ENCODE measurements at places on chromosomes 3 and 15.

DNA sequence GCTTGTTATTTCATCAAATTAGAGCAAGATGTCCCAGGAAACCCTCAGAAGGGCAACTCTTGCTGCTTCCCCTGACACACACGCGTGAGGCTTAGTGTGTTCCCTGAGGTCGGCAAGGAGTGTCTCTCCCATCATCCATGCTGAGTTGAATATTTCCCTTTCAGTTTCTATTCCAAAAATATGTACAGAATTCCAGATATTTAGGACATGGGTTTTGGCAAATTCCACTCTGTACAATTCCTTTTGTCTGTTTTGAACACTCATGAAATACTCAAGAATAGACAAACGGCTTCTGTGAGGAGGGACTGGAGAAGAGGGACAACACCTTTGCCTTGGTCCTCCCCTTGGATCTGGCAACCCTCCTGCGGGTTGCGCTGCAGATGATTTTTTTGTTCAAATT is 138.0 kb downstream of the DUT start:
- DNase-seq, result no peak

GRCh38 chr3:62874711-62875557 is at the start of gene CADPS:
Gene CADPS, minus strand, starts transcription at chr3:62875416. Its CDS starts 387 bp downstream, at chr3:62875029.
- DNase-seq, result no peak

DNA sequence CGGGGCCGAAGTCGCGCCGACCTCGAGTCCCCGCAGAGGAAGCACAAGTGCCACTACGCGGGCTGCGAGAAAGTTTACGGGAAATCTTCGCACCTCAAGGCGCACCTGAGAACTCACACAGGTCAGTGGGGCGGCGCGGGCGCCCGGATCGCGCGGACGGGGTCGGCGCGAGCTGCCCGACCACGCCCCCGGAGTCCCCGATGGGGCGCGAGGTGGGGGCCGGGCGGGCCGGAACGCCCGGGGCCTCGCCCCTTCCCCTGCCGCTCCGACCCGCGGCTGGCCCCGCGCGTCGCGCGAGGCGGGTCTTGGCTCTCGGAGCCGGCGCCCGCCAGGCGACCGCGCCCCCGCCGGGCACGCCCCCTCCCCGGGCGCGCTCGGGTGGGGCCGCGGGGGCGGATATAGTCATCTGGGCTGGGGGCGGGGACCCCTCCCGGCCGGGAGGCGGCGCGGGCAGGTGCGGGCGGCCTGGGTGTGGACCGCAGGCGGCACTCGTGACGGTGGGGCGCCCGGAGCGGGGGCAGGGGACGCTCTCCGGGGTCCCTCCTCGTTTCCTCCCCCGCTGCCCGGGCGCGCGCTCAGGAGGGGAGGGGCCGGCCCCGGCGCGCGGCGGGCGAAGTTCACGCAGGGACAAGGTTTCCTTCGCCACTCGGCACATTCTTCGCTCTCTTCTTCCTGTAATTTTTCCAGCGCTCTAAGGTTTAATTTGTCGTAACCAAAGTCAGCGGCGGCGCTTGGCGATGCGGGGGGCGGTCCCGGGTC is 1.2 kb downstream of the KLF13 start:
- no peak for DNase-seq

- no peak for DNase-seq
These were observed 7.2 kb upstream of the SOX2 start for GRCh38 chr3:181704421-181705085.

DNA sequence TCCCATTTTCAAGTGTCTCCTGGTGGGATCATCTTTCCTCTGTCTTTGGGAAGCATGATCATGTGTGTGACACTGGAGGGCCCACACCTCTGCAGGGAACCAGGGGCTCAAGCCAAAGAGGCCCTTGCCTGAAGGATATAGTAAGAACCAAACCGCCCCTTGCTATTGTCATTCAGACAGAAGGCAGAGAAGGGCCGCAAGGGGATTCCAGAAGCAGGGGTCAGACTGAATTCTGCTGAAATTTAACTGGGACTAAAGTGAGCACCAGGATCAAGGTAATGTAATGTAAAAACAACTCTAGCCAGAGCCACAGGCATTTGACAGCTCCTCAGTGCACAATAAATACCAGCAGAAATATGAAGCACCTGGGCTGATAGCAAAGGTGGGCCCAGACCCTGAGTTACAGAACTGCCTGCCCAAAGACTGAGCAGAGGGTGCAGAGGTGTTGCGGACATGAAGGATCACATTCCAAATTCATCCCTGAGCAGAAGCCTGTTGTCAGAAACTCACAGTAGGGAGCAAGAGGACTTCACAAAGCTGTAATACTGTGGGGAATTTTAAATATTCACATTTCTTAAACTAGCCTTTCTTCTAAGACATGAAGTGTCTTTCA is 46.0 kb upstream of the RASGRF1 start:
- DNase-seq, result no peak

GRCh38 chr3:127337001-127337400 is 49.2 kb upstream of the PRR20G start:
- no peak for DNase-seq

DNA sequence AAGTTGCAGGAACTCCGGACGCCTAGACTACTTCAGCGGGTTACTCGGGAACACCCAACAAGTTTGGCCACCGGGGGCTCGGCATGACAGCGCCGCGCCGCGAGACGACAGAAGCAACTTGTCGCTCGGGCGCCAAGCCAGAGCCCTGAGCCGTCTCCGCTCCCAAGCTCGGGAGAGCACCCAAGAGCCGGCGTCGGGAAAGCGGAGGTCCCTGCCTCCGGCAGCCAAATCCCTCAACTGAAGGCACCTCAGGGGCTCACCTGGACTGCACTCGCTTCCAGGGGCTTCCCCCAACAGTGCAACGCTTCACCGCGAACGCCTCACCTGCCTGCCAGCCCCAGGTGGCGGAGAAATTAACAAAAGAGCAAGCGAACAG is 640 bp downstream of the MB21D2 start:
- DNase-seq, result no peak

DNA sequence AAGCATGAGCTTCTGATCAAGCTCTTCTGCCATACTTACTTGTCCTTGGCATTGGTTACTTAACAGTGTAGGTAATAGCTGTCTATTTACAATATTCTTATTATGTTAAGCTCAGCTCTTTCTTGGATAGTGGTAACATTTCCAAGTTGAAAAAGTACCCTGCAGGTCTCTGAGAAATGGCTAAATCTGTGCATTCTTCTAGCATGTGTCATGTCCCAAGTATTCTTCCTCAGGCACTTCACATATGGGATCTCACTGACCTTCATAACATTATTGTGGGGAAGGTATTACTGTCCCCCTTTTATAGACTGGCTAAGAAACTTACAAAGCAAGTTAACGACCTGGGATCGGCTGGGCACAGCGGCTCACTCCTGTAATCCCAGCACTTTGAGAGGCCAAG is 236.1 kb downstream of the RORA start:
- no peak for DNase-seq

DNA sequence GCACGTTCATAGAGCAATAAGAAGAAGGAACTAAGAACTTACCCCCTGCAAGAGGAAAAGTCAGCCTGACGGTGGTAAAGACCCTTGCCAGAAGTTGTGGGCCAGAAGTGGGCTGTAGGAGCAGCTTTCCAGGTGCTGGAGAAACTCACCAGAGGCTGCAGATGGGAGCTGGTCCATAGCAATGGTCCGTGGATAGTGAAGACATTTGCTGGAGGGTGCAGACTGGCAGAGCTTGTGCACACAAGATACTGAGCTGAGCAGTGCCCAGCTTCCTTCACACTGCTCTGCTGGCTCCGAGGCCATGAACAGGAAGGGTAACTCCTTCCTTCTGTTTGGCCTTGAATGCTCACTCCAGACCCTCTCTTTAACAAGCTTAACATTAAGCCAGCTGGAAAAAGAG is 149.8 kb upstream of the BNIP2 start:
- DNase-seq, result no peak

DNA sequence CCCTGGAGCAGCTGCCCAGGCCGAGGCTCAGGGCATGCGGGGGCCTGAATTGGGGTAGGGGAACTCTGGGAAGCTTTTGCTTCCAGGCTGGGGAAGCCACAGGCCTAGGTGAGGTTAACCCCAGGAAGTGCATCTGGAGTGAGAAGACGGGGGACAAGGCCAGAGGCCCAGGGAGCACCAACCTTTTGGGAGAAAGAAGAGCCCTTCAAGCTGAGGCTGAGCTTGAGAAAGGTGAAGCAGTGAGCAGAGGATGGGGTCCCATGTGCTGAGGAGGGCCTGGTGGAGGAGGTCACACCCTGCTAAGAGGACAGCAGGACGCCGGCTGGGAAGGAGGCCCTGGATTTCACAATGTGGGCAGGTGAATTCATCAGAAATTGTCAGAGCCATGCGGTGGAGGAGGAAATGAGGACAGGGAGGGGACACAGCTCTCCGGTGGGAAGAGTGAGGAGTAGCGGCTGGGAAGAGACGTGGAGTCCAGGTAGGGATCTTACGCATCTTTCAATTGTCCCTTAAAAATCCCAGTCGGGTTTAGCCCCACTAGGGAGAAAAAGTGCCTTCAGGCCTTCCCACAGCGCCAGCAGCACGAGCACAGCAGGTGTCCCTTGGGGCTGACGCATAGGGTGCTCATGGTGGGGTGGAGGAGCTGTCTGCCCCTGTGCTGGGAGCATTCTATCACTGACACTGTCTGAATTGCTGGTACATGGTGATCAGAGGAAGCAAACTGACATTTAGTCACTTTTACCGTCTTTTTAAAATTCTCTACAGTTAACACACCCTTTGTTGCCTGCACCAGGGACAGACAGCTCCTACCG is 50.9 kb downstream of the HCN4 start:
- DNase-seq, result no peak

- DNase-seq, result no peak
These were observed 52.6 kb downstream of the NSUN3 start for GRCh38 chr3:94115482-94115881.

GRCh38 chr15:78914027-78914764 is 30.6 kb downstream of the CTSH start:
- DNase-seq, result no peak

DNA sequence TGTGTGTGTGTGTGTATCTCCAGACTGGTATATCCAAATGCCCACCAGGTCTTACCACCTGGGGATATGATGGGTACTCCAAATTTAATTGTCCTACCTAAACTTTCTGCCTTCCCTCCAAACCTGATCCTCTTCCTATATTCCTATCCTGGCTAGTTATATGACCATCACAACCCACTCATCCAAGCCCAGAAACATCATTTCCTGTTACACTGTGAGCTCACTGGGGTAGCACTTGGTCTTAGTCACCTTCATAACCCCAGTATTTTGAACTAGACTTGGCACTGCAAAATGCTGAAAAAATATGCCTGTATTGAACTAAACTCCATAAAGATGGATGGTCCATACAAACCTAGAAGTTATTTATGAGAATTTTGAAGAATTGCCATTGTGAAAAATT is 178.8 kb upstream of the EIF1B start:
- no peak for DNase-seq

DNA sequence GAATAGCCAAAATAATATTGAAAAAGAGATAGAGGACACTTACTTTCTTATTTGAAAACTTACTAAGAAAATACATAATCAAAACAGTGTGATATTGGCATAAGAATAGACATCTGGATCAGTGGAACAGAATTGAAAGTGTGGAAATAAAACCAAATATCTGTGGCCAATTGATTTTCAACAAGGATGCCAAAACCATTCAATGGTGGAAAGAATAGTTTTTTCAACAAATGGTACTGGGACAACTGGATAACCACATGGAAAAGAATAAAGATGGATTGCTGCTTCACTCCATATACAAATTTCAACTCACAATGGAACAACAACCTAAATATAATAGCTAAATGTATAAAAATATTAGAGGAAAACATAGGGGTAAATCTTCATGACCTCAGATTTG is 152.5 kb upstream of the GPR149 start:
- DNase-seq, result no peak

GRCh38 chr15:96170979-96171739 is 159.3 kb upstream of the NR2F2 start:
- DNase-seq, result no peak

DNA sequence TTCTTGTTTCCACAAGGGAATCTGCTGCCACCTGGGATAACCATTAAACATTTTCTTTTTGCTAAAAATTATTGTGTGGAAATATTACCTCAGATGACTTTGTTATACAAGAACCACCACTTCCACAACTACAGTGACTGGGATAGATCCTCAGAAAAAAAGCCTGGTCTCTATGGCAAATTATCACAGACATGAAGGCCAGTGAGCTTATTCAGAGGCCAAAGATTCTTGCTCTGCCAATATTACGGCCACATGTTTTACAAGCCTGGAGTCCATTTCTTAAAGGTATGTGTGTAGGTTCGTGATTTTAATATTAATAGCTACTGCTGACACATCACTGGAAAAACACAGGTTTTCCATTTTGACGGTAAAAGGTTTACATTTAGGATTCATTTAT is 73.8 kb downstream of the MYO1E start:
- DNase-seq, result no peak

- DNase-seq, result no peak
These were observed 5.0 kb downstream of the NEK11 start for GRCh38 chr3:131031660-131032059.

- DNase-seq, result no peak
These were observed 16.4 kb downstream of the PIK3CB start for GRCh38 chr3:138818185-138818860.

DNA sequence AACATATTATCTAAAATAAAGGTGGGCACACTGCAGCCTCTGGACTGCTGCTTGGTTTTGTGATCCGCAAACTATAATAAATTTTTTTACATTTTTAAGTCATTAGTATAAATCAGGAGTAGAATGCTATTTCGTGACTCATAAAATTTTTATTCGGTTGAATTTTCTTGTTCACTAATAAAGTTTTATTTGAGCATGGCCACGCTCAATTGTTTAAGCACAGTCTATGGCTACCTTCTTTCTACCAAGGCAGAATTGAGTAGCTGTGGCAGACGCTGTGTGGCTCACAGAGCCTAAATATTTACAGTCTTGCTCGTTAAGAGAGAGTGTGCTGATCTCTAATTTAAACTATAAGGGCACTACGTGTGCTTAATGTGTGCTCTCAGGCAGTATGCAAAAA is 28.9 kb downstream of the ROBO2 start:
- no peak for DNase-seq

- DNase-seq, result no peak
These were observed 12.8 kb downstream of the PLEKHO2 start for GRCh38 chr15:64854526-64854925.

GRCh38 chr3:158314426-158315357 is 204.8 kb downstream of the RSRC1 start:
- DNase-seq, result no peak

- no peak for DNase-seq
These were observed 67.6 kb downstream of the NLGN1 start for GRCh38 chr3:173465112-173465511.

DNA sequence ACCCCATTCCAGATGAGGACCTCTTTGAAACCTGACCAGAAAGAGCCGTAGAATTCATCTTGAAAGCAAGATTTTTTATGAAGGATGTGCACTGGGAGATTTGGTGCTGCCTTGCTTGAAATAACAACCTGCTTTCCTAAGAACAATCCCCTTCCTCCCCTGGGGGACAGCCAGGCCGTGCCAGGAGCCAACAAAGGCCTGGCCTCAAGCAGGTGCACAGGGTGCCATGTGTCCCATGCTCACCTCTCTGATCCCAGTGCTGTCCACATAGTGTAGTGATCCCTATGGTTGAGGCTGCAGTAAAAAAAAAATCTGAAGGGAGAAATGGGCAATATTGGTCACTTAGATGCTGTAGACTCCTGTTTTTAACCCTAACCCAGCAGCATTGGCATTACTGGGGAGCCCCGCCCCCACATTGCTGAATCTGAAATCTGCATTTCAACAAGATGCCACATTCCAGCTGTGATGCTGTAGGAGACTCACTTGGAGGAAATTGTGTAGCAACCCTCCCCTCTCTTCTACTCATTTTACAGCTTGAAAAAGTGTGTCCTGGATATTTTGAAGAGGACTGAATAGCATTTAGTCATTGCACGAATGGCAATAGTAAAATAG is 171.2 kb downstream of the APBA2 start:
- DNase-seq, result no peak
